T-helper 1 cell (primary cell): ENCODE measurements at places on chromosomes 5 and 9.

DNA sequence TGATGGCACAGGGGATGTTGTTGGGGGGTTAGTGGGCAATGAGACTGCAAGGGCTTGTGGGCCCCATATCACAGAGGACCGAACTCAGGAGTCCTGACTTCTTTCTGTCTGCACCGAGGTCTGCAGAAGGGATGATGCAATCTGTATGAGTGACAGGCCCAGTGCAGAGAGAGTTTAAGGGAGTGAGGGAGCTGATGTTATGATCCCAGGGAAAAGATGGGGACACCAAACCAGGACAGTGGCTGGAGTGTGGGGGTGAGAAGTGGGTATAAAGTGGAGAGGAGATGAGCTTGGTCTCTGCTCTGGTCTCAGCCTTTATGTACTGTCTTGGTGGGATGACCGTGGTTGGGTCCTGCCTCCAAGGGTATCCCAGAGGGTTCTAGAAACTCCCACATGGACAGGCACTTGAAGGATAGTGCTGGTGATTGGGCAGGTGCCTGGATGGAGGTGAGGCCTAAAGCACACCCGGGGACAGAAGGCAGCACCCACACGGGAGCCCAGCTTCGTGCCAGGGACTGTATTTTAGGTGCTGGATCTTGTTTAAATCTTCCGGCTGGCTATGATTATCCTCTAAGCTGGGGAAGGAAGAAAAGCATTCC lies 21.9 kb downstream of the GSN start:
- no peak for DNase-seq

GRCh38 chr5:157457391-157457790 lies 2.6 kb upstream of the NIPAL4 start:
- no peak for DNase-seq

GRCh38 chr5:91061946-91062562 lies 321.1 kb downstream of the ARRDC3 start:
- no peak for DNase-seq

DNA sequence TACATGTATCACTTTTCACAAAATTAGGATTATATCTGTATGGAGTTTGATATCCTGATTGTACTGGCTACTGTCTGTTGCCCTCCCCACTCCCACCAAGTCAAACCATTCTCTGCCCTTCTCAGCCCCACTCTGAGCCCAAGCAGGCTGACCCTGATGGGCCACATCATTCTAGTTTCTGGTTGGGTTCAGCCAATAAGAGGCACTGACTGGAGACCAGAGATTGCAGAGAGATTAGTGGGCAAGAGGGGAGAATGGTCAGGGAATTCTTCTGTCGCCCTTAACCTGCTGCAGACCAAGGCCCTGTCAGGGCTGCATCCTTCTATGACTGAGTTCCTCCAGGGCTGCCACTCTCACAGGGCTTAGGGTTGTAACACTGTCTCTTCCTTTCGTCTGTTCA lies 2.7 kb downstream of the HSPB3 start:
- DNase-seq: no peak

DNA sequence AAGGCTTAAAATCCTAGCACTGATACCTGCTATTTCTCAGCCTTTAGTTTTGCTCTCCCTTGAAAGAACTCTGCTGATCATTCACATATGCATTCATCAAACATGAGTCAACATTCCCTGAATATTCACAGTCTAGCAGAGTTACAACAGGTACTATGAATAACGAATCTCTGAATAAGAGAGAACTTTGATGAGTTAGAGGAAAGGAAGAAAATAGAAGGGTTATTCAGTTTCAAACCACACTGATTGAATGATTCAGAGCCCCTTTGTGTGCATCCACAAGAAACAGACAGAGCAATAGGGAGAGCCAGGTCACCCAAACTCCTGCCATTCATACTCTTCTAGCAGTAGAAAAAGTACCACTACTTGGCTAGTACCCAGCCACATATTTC lies 36.0 kb downstream of the FOXD1 start:
- DNase-seq: no peak
